ENCODE measurements at places on chromosomes 11 and 22.
A peak's percentile ranks its signal among the peaks of the same experiment; 100 is the strongest.

GRCh38 chr11:81787584-81788049 is 946.0 kb downstream of the FAM181B start:
- peak; percentile 11 for DNase-seq
- no peaks in the 10 kb centered on the region for H3K36me3 ChIP-seq
- H3K27me3 ChIP-seq: no peaks in the 10 kb centered on the region

DNA sequence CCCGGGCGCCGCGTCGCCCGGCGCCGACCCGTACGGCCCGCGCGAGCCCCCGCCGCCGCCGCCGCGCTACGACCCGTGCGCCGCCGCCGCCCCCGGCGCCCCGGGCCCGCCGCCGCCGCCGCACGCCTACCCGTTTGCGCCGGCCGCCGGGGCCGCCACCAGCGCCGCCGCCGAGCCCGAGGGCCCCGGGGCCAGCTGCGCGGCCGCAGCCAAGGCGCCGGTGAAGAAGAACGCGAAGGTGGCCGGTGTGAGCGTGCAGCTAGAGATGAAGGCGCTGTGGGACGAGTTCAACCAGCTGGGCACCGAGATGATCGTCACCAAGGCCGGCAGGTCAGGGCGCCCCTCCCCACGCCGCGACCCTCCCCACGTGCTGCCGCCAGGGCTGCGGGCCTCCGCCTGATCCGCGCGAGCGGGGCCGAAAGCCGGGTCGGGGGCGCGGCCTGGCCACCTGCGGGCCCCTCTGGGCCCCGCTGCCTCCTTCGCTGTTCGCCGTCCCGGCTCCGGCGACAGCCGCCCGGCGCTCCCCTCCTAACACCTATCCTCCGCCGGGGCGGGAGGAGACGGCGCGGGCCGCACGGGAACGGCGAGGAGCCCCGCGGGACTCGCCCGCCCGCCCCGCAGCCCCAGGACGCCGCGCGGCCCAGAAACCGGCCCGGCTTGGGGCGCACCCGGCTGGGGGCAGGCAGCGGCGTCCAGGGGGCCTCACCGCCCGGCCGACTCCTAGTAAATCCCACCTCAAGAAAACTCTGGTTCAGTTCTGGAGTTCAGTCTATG is 560 bp downstream of the TBX1 start:
- no peak overlapping the region for H3K27ac ChIP-seq
- peaks cover 36% of the 10 kb centered on the region for H3K4me1 ChIP-seq
- H3K36me3 ChIP-seq: peaks cover 8% of the 10 kb centered on the region
- peak overlapping the region; percentile 79 for H3K4me3 ChIP-seq

DNA sequence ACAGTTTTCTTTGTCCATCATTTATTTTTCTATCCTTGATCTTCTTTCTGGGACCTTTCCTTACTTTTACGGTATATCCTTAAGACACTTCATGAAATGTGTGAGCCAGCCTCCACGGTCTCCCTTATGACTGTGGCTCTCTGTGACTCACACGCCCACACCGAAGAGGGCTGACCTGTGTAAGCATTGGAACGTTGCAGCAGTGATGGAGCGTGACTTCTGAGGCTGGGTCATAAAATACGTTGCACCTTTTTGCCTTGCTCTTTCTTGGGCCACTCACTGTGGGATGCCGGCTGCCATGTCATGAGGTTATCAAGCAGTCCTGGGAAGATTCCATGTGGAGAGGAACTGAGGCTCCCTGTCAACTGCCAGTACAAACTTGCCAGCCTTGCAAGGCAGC is 96.3 kb upstream of the RAB1B start:
- no peaks in the 10 kb centered on the region for H3K27me3 ChIP-seq
- H3K4me3 ChIP-seq: no peak overlapping the region
- H3K27ac ChIP-seq: no peak overlapping the region
- DNase-seq: no peak

- H3K36me3 ChIP-seq: peaks cover 11% of the 10 kb centered on the region
- peaks cover 44% of the 10 kb centered on the region for H3K4me1 ChIP-seq
- H3K4me3 ChIP-seq: no peak overlapping the region
- no peaks in the 10 kb centered on the region for H3K27me3 ChIP-seq
Observed at GRCh38 chr11:107561688-107562087, 3.8 kb downstream of the ALKBH8 start.

- no peak overlapping the region for H3K4me3 ChIP-seq
- no peaks in the 10 kb centered on the region for H3K36me3 ChIP-seq
Observed at GRCh38 chr11:87280143-87280542, 242.4 kb downstream of the TMEM135 start.

DNA sequence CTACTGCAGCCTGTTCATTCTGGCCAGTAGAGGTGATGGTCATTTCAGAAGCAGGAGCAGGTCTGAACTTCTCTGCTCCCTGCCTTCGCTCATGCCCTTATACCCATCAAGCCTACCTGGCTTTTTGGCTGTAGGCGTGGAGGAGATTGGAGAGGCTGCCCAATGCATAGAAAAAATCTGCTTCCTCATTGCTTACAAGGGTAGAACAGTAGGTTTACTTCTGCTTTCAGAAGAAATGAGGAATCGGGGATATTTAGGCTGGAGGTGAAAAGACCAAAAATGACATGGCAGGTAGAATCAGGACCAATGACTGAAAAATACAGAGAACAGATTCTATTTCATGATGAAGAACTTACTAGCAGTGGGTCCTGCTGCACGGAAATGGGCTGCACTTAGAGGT is 72.9 kb upstream of the YWHAH start:
- H3K27me3 ChIP-seq: no peaks in the 10 kb centered on the region
- peaks cover 36% of the 10 kb centered on the region for H3K36me3 ChIP-seq
- no peak overlapping the region for H3K4me3 ChIP-seq

GRCh38 chr11:77209663-77210062 is 81.6 kb downstream of the MYO7A start:
- H3K4me3 ChIP-seq: no peak overlapping the region
- no peak for DNase-seq
- no peaks in the 10 kb centered on the region for H3K36me3 ChIP-seq
- no peaks in the 10 kb centered on the region for H3K4me1 ChIP-seq
- H3K27ac ChIP-seq: no peak overlapping the region
- peaks cover 6% of the 10 kb centered on the region for H3K27me3 ChIP-seq
